ENCODE measurements at places on chromosomes 13 and 19.

GRCh38 chr19:47228937-47229675 is 1.9 kb downstream of the BBC3 start:
- no peak for DNase-seq

DNA sequence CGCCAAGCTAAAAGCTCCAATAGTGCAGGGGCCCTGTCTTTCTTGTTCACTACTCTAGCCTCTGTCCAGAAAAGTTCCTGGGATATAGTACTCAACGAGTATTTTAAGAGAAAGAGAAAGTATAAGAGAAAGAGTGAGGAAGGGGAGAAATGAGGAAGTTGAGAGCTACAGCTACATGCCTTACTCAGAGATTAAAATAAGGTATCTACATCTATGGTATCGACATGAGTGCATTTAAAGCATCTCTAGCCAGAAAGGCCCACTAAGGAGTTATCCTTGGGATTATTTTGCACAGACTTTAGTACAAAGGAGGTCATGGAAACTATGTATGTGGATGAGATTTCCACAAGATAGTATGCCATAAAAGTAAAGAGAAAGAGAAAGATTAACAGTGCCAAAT is 28.5 kb downstream of the MYCBP2 start:
- no peak for DNase-seq

DNA sequence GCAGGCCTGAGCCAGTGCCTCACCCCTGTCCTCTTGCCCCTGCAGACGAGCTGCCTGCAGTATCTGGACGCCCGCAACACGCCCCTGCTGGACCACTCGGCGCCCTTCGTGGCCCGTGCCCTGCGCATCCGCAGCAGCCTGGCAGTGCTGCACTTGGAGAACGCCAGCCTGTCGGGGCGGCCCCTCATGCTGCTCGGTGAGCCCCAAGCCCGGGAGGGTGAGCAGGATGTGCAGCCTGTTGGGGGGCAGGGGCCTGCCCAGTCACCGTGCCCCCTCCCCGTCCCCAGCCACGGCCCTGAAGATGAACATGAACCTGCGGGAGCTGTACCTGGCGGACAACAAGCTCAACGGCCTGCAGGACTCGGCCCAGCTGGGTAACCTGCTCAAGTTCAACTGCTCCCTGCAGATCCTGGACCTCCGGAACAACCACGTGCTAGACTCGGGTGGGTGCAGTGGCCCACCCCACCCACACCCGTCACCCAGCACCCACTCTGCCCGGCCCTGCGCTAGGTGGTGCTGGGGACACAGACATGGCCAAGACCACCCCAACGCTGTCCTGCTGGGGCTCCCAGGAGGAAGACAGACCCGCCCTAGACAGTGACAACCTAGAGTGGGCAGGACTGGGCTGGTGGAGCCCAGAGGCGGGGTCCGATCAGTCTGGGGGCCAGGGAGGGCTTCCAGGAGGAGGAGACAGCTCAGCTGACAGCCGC is 18.6 kb downstream of the NKPD1 start:
- DNase-seq = no peak

- DNase-seq = no peak
These were observed 101.0 kb downstream of the SLITRK6 start for GRCh38 chr13:85698256-85698655.

- no peak for DNase-seq
These were observed 15.4 kb downstream of the FGF14 start for GRCh38 chr13:102386461-102386860.

DNA sequence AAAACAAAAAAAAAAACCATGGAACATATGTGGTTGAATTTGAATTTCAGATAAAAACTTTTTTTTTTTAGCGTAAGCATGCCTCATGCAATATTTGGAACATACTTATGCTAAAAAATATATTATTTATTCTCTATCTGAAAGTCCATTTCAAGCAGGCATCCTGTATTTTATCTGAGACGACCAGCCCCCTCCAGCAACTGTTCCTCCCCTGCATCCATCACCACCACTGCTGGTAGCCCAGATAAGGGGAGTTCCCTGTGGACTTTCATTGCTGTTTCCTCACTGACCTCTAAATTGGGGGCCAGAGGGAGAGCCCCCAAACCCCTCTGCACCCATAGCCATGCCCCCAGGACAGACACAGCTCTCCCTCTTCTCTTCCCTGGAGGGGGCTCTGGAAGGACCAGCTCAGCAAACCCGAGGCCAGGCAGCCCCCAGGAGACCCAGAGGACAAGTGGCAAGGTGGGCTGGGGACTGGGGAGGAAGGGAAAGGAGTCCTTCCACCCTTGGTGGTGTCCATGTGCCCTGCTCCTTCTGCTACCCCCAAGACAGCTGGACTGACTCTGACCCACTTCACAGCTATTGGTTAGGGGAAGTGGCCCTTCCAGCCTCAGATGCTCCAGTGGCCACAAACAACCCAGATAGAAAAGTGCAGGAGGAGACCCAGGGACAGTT is 6.6 kb upstream of the SIGLEC12 start:
- DNase-seq = peak; percentile 96

- no peak for DNase-seq
These were observed 41.8 kb downstream of the RFC3 start for GRCh38 chr13:33859691-33860303.

DNA sequence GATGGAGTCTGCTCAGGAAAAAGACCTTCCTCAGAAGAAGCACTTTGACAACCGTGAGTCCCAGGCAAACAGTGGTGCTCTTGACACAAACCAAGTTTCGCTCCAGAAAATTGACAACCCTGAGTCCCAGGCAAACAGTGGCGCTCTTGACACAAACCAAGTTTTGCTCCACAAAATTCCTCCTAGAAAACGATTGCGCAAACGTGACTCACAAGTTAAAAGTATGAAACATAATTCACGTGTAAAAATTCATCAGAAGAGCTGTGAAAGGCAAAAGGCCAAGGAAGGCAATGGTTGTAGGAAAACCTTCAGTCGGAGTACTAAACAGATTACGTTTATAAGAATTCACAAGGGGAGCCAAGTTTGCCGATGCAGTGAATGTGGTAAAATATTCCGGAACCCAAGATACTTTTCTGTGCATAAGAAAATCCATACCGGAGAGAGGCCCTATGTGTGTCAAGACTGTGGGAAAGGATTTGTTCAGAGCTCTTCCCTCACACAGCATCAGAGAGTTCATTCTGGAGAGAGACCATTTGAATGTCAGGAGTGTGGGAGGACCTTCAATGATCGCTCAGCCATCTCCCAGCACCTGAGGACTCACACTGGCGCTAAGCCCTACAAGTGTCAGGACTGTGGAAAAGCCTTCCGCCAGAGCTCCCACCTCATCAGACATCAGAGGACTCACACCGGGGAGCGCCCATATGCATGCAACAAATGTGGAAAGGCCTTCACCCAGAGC is 16.2 kb upstream of the ZNF544 start:
- no peak for DNase-seq

DNA sequence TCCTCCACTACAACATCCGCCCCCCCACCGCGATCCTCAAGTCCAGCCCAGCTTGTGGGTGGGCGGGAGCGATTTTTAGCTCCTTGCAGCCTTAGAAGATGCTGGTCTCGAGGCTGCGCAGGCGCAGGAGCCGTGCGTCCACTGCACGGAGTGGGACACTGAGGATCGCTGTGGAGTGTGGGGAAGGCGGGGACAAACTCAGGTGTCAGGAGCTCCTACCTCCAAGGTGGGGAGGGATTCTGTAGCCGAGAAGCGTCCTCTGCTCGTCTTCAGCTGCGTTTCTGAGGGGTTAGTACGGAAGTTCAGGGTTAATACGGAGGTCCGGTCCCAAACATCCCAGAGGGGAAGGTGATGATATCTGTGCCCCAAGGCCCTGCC is at the start of gene RTBDN:
TSS of gene RTBDN (minus strand) at position 14 of the 378 bp plus-strand sequence. CDS start 4,600 bp downstream, outside the sequence.
- peak; percentile 51 for DNase-seq

GRCh38 chr19:10260141-10260584 is 8.1 kb downstream of the MRPL4 start:
- DNase-seq = no peak
